GM04503 (cell line): ENCODE measurements at places on chromosomes 5 and 9.

GRCh38 chr9:83981126-83981871 lies 694 bp downstream of the RMI1 start:
- DNase-seq: no peak

DNA sequence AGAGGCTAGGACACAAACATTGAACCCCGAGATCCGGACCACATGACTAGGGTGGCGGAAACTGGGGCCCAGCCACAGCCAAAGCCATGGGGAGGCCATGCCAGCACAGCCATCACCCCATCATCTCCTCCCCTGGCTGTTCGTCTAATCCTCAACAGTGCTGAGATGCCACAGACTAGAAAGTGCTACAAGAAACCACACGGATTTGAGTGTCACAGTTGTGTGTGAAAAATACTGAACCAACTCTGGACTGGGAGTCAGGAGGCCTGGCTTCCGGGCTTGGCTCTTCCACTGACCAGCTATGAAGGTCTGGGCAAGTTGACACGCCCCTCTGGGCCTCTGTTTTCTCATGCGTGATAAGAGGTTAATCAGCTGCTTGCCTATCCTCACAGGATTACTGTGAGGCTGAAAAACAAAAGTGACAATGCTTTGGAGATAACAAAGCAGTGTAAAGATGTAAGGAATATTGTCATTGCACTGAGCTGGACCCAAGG lies 38.8 kb upstream of the SHB start:
- DNase-seq: no peak

- DNase-seq: no peak
These were observed 16.1 kb downstream of the UBAP2 start for GRCh38 chr9:34032631-34033030.

GRCh38 chr9:16262477-16263261 lies 607.8 kb downstream of the BNC2 start:
- no peak for DNase-seq

DNA sequence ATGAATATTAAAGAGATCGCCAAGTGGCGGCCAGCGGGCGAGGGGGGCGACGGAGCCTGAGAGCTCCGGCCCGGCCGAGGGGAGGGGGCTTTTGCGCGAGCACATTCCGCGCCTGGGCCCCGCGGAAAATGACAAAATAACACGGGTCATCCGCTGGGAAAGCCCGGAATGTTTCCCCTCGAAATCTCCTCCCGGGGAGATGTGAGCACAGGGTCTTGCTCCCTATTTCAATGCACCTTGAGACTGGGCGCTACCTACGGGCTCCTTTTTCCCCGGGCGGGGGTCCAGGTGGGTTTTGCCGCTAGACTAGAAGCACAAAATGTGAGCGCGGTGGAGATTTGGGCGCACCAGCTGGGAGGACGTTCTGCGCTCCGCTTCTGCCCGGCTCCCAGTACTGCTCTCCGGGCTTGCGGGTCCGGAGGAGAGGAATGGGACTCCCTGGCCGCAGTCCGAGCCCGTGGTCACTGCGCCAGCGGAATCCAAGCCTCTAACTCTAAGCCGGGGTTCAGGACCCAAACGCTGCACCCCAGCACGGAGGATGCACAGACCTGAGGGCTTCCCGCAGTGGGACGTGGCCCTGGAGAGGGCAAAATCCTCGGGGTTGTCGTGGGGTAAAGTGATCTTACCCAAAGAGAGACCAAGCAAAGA lies 2.8 kb upstream of the PRDM12 start:
- no peak for DNase-seq

DNA sequence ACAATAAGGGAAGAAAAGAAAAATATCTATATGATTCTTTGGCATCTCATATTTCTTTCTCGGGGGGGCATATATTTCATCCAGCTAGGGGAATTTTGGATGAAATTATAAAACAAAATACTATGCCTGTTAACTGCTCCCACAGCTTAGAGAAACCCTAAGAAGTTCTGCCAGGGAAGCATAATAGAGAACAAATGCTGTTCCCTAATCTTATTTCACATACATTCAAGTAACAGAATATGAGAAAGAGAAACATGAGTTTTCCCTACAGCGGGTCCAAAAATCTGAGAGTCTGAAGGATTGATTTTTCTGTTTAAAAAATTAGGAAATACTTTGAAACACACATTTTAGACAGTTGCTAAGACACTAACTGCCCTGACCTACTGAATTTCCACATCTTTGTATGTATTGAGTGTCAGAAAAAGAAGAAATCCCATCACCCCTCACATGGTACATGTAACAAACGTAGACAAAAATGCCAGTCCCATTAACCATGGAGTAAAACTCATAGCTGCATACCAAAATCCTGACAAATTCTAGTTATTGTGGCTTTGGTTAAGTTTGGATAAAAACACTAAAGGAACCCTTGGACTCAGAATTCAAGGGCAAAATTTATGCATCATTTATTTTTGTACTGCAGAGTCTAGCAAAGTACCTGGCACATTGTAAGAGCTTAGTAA lies 620.2 kb upstream of the DMAC1 start:
- DNase-seq: no peak

DNA sequence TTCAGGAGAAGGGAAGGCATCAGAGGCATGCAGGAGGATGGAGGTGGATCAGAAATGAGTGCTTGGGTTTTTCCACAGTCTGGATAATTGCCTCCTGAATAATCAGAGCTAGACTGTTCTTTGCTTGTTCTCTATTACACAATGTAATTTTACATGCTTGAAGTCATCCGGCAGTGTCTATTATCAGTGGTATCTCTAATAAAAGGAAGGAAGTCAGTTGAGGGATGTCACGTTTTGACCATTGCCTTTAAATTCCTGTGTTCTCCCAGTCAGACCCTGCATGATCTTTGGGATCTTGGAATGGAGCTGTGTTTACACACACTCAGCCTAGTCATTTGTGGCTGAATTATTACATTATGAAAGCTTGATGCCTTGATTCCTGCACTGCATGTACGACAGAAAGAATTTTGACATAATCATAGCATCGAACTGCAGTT lies 91.0 kb downstream of the PDE8B start:
- peak; percentile 92 for DNase-seq

DNA sequence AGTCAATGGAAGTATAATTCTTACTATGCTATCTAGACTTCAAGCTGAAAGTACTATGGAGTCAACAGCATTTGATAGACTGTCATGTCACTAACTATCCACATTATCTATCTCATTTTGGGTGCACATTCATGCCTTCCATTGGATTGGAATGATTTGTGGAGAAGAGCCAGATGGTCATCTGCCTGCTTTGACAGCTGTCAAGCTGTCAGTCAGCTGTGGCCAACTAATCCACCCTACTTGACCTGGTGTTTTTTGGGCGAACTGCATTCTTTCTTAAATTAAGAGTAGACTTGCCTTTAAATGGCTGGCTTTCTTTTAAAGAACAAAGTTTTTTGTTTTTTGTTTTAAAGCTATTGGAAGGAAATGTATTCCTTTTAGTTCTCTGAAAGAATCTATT lies 151.5 kb downstream of the DCP2 start:
- no peak for DNase-seq

DNA sequence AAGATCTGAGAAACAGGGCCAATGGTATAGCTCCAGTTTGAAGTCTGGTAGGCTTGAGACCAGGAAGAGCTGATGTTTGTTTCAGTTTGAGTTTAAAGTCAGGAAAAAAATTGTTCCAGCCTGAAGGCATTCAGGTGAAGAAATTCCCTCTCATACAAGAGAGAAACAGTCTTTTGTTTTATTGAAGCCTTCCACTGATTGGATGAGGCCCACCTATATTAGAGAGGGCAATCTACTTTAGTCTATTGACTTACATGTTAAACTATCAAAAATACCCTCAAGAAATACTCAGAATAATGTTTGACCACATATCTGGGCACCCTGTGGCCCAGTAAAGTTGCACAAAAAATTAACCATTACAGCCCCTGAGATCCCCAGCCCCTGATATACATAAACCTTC lies 5.2 kb upstream of the DEPDC1B start:
- no peak for DNase-seq

GRCh38 chr9:18111146-18111545 lies 362.8 kb upstream of the ADAMTSL1 start:
- no peak for DNase-seq

DNA sequence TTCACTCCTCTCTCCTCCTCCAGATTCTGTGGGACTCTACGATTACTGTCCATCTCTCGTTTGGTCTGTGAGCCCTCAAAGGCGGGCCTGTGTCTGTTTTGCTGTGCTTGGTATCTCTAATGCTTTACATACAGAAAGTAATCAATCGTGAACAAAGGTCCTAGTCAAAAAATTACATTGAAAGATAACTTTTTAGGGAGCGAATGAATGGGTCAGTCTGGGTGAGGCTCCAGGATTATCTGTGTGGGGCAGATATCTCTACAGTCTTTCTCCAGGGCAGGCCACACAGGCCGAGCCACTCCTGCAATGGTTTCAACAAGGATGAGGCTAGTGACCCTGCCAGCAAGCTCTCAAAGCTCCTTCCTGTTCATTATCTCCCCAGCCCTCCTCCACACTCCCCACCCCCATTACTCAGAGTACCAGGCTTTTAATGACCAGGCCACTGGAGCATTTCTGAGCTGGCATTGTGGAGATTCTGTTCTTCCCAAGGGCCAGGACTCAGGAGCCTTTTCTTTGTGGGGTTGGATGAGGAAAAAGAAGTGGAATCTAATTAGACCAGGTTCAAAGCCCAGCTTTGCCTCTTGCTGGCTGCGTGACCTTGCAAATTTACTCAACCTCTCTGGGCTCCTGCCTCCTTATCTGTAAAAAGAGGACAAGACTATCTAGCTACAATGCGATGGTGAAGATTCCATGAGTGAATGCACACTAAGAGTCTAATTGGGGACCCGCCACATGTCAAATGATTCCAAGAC lies 10.2 kb downstream of the CORO2A start:
- DNase-seq: no peak

DNA sequence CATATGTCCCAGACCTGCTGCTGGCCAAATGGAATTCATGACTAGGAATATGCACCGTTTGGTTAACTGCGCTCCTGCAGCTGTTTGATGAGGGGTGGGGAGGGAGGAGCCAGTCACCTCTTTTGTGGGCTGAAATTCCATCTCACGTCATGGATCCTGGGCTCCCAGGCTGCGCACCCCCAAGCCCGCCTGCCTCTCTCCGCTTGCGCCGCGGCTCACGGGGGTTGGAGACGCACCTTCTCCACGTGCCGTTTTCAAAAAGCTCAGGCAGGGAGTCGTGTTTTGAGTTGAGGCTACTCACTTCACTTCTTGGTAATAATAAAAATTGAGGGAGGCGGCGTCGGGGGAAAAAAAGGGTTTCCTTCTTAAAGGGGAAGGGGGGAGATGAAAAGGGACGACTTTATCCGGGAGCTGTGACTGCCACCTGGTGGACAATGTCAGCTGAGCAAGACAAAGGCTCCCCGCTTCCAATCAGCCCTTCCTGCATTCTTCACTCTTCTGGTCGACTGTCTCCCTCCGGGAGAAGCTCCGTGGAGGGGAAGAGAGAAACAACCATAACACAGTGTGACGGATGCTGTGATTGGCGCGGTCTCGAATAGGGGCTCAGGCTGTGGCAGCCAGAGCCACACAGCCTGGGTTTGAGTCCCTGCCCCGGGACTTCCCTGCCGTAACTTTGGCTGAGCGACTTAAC lies 15.9 kb upstream of the C5orf47 start:
- no peak for DNase-seq

GRCh38 chr5:88883059-88883835 lies at the start of gene MEF2C:
TSS of gene MEF2C (minus strand) at chr5:88883184. CDS start at chr5:88823788, 59,396 bp downstream.
- DNase-seq: no peak

- DNase-seq: peak; percentile 56
These were observed 71.2 kb downstream of the RAPGEF1 start for GRCh38 chr9:131668439-131669268.

- no peak for DNase-seq
These were observed 74.7 kb downstream of the FOXB2 start for GRCh38 chr9:77094150-77094549.

DNA sequence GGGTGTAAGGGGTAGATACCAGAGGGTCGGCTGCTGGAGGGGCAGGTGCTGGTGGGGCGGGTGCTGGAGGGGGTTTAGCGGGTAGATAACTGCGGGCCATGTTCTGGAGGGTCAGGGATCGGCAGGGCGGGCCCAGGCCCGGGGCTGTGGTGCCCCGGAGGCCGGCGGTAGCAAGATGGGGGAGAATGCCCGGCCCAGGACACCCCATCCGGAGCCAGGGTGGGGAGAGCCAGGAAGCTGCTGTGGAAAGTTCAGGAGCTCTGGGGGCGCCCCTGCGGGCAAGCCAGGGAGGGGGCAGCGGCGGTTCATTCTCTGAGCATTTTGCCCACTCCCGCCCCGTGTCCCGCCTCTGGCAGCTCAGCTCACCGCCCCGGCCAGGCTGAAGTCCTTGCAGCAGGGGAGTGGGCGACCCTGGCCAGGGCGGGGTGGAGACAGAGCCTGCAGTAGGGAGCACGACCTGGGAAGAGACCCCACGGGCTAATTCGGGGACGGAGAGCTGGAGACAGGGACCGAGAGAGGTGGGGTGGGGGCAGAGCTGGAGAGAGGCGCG lies 538 bp downstream of the PRRT1B start:
- no peak for DNase-seq
